ENCODE measurements at places on chromosomes 5 and 9.

GRCh38 chr5:127558273-127558672 lies 40.8 kb downstream of the PRRC1 start:
- no peak for DNase-seq

GRCh38 chr5:54491326-54491725 lies 26.2 kb upstream of the SNX18 start:
- peak; percentile 7 for DNase-seq

DNA sequence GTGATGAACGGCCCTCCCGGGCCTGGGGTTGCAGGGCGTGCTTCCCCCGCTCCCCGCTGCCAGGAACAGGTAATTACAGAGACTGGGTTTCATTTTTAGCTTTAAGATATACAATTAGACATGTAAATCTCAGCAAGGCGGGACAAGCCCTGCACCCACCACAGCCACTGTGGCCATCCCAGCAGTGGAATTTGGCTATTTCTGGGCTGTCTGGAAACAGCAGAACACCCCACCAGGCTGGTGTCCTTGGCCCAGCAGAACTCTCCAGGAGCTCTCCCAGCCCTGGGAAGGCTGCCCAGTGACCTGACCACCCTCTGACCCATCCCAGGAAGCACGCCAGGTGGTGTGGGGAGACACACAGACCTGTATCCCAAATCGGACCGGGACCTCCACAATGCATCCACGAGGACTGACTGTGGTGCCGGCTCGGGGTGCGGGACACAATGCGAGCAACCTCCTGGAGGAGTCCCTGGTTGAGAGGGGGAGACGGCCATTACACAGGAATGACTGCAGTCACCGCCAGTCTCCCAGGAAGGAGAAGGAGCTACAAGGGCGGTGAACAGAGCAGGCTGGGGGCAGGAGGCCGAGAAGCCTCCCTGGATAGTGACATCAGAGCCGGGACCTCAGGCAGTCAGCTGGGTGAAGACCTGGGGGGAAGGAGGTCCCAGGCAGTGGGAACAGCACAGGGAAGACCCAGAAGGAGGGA lies 17.3 kb downstream of the EEIG1 start:
- no peak for DNase-seq

- DNase-seq: no peak
These were observed 44.7 kb downstream of the OR2V1 start for GRCh38 chr5:181086026-181086883.

DNA sequence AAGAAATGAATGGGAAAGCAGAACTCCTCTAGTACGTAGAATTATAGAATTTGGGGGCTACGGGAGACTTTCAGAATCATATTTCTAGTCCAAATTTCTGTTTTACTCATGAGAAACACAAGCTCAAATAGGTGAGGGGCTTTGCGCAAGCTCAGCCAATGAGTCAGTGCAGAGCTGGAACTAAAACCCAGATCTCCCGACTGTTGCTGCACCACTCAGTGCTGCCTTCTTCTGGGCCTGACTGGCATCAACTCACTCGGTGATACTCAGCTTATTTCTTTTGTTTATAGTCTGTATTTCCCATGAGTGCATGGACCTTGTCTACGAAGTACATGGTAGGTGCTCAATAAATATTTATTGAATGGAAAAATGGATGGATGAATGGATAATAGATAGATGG lies 280.2 kb downstream of the CDK5RAP2 start:
- DNase-seq: no peak

DNA sequence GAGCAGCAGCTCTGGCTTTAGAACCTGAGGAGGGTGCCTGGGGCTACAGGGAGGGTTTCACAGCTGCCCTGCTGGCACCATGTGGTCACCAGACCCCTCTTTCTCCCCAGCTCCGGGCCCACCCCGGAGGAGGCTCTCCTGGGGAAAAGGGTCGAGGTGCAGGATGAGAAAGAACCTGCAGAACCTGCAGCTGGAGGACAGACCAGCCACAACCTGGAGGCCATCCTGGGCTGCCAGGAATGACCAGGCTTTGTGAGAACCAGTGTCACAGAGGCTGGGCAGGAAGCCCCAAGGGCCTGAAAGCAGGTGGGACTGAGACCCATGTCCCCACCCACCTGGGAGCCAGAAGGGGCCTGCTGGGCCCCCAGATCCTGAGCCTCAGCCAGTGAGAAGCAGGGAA lies 23.0 kb downstream of the SEMA4D start:
- DNase-seq: no peak

DNA sequence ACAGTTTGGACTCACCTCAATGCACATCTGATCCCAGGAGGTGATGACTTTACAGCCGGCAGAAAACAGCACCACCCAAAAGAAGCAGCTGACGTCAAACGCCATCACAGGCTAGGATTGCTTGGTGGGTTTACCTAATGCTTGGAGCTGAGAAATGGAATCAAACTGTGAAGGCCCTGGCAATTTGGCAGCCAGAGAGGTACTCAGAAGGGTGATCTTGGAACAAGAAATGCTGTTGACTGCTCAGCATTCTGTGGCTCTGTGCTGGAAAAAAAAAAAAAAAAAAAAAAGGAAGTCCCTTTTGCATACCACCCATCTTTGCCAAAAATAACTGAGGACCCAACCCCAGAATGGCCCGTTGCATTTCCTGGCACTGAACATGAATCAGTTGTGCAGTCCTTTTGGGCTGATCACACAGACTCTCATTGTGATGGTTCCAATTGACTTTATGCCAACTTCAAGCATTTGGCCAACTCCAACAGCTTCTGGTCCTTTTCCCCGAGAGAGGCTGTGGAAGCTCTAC lies at the start of gene CD180:
TSS of gene CD180 (minus strand) at position 263 of the 523 bp plus-strand sequence. CDS start at position 105, 158 bp downstream.
- no peak for DNase-seq

GRCh38 chr5:109418712-109419352 lies 9.1 kb upstream of the PJA2 start:
- no peak for DNase-seq

DNA sequence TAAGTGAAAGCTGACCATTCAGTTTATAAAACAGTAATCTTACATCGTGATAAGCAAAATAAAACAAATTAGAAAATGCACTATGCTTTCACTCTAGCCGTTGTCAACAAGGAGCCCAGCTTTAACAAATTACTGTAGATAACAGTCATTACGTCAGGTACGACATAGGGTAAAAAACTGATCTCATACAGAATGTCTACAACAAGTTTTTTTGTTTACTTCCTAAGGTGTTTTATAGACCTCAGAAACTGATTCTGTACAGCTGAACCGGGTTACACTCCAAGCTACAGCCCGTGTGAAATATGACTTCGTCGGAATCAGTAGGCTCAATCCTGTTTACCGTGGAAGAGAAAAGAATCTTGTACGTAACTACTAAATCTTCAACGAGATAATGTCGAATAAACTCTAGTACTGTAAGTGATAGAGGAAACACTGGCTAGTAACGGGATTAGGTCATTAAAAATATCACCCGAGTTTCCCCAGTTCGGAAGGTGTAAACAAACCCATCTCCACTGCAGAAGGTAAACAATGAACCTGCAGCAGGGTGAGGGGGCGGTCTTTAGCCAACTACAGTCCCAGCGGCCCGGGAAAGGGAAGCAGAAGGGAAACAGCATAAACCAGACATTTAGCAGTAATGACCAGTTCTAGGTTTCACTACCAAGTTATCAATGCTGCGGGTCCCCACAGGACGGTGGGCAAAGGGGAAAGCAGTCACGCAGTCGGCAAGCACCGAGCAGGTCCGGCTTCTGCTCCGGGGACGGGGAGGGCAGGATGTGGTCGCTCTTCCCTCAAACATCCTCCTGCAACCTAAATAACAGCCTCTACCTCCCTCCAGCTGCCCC lies 1.1 kb downstream of the RICTOR start:
- DNase-seq: peak; percentile 38

- peak; percentile 23 for DNase-seq
These were observed 7.9 kb downstream of the TJP2 start for GRCh38 chr9:69181908-69182353.

DNA sequence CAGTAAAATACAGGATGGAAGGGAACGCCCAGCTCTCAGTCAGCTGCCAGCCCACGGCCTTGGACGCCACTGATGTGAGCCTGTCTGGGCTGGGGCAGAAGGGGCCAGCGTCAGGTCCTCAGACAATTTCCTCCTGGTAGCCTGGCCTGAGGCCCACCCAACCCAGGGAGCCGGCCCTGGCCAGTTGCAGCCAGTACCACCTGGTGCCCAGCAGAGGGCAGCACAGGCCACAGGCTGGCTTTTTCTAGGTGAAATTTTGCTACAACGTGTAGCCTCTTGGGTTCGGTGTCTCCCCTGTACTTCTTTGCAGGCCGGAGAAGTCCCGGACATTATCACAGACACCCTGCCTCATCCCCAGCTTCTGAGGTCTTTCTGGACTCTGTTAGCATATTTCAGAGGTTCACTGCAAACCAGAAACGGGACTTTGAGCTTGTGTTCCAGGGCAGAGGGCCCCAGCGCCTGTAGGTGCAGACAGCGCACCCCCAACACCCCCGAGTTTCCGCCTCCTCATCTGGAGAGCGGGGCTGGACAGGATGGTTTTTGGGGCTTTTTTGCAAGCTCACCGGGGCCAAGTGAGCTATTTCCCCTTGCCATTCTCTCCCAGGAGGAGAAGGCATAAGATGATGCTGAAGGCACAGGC lies 45.9 kb upstream of the KCNMB1 start:
- DNase-seq: peak; percentile 45

GRCh38 chr5:43603344-43604217 lies 601 bp downstream of the NNT start:
- DNase-seq: peak; percentile 48

DNA sequence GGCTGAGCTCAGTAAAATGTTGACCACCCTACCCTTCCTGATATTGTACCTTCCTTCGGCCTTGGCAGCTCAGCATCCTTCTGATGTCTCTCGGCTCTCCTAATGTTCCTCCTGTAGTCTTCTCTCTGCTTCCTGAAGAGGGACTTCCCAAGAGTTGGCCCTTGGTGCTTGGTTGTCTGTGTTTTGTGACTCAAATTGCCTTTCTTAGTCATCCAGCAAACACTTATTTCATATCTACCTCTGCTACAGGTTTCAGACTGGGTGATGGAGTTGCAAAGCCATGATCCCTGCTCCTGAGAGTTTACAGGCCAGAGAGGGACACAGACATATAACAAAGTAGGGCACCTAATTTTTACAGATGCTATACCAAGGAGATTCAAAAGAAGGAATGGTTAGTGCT lies 70.1 kb downstream of the SV2C start:
- DNase-seq: no peak

GRCh38 chr9:133344979-133345378 lies 3.0 kb downstream of the MED22 start:
- no peak for DNase-seq

DNA sequence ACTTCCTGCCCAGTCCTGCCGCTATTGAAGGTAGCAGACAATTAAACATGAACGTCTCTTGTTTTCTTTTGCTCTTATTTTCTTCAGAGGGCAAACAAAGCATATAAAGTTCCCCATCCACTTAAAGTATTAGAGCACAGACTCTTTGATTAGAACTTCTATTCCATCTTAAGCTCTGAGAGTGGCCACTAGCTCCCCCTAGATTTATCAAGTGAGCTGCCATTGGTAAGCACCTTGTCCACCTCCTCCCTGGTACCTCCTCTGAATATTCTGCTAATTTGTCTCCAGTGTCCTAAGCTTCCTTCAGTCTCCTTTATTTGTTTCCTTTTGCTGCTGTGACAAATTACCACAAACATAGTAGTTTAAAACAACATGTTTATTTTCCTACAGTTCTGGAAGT lies 264.3 kb upstream of the KCNN2 start:
- no peak for DNase-seq

DNA sequence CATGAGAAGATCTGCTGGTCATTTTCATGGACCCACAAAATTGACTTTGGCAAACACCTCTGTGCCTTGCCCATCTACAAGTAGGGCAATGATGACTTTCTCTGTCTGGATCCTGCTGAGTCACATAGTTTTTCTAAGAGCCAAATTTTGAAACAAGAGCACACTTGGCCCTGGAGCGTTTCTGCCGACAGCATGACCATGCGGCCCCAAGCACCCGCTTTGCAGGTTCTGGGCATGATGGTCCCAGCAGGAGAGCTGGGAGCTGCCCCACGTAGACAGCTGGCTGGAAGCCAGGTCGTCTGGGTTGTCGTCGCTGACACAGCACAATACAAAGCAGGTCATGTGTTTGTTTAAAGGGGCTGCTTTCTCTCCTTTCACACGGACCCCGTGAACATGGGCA lies 159.8 kb downstream of the SYK start:
- DNase-seq: peak; percentile 44

DNA sequence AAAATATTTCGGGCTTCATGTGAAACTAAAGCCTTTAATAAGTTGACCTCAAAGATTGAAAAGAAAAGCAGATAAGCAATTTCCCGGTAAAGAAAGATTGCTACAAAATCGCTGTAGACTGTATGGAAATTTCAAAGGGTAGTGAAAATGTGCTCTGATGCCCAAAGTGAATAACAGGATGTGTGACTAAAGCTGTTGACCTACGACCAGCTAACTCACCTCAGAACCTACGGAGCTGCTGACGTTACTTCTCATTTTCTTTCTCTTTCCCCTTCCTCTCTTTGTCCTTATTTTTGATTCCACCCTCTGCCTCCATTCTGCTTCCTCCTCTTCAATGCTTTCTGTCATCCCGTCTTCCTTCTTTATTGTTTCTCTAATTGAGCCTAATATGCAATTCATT lies 103.2 kb downstream of the PDE4D start:
- no peak for DNase-seq

GRCh38 chr5:175452166-175452565 lies 8.2 kb upstream of the DRD1 start:
- DNase-seq: no peak

DNA sequence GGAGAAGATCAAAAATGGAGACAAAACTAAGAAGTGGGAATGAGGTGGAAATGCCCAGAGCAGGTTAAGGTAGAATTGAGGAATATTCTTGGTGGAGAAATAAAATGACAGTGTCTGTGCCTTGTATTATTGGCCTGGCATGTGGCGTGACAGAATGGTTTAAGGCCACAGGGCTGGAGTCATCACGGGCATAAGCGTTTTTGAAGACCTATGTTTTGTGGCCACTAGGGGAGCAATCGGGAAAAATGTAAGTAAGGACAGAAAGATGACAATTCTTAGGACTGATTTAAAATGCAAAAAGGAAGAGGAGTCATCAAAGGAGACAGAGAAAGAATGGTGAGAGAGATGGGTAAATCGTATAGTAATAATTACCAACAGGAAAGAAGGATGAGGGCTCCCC lies 72.2 kb upstream of the EPB41L4A start:
- peak; percentile 4 for DNase-seq

GRCh38 chr9:93486268-93486667 lies 32.9 kb upstream of the FAM120AOS start:
- DNase-seq: no peak
